ENCODE measurements at places on chromosomes 4 and X.

DNA sequence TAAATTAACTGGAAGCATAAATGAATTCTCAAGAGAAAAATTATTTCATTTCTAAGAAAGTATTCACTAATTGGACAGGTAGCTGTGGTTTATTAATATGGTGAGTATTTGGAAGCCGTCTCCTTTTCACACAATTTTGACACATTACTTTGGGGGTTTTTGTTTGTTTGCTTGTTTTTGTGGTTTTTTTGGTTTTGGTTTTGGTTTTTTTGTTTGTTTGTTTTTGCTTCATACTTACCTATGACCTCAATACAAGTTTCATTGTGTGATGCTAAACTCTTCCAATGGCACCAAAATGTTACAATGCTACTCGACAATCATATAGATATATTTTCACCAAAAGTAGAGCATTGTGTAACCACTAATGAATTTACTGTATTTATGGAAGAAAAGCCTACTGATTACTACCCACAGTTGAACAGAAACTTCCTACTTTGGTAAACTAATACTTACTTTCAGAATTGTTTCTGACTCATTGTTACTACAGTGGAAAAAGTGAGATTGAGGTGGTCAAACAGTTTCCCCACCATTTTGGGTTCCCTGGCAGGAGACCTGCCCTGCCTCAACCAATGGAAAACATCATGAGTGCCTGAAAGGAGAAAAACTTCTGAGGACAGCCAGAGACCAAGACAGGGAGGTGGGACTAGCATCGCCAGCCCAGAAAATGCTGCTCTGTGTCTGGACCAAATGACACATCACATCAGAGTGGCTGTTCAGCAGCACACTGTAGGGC, 443.1 kb downstream of the HNRNPD start:
- DNase-seq = no peak

DNA sequence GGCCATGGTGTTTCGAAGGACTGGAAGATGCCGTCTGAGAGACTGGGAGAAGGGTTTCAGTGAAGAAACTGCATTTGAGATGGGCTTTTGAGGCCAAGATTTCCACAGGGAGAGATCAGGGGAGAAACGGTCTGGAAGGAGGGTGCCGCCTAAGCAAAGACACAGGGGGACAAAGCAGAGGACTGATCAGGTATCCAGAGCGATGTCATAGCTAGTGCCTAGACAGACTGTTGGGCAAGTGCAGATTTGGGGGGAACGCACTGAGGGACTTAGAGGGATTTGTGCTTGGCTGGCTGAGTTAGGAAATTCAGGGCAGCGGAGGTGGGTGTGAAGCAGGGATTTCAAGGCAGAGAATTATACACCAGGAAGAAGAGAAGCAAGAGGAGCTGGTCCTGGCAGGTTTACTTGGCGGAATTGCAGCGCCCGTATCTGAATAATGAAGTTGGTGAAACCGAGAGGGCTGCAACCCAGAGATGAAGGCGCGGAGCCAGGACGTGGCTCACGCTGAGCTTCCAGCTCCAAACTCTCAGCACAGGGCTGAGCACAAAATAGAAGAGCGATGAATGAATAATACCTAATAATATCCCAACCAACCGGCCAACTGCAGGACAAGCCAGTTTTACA, 106.9 kb downstream of the MAML3 start:
- no peak for DNase-seq

DNA sequence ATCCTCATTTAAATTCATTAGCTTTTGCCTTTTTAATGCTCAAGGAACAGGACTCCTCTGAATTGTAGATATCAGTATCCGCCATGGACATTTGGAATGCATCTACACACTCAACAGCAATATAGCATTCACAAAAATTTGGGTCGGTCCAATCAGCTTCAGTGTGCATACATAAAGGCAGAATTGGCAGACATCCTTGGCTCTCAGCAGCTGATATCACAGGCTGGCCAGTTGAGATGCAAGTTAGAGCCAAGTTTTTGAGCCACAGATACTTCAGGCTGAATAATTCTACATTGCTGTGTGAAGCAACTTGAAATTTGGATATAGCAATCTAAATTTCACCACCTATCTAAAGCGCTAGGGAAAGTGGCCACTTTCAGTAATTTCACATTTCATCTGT, 821.1 kb downstream of the PCDH19 start:
- DNase-seq = no peak

- DNase-seq = no peak
Measured at GRCh38 chr4:3248811-3249661, at the start of gene MSANTD1. MSANTD1 (plus strand) TSS chr4:3249159; CDS start chr4:3249223, 64 bp downstream.

- peak; percentile 38 for DNase-seq
Measured at GRCh38 chrX:46978341-46979291, 66.4 kb downstream of the JADE3 start.

GRCh38 chrX:111360839-111361238, 51.2 kb downstream of the DCX start:
- no peak for DNase-seq

DNA sequence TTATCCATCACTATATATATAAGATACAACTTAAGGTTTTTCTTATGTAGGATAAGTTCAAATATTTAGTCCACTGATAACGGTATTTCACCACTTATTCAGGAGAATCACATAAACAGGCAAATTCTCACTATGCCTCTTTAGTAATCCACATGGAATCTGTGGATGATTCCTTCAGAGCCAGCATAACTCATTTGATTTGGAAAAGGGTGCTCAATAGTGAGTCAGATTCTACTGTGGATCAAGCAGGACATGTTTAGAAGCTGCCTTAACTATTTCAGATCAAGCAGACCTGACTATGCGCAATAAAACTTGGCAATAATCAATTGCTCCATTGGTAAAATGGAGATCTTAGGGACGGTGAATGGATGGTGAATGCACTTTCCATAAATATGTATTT, 184.1 kb downstream of the CBR4 start:
- DNase-seq = no peak

DNA sequence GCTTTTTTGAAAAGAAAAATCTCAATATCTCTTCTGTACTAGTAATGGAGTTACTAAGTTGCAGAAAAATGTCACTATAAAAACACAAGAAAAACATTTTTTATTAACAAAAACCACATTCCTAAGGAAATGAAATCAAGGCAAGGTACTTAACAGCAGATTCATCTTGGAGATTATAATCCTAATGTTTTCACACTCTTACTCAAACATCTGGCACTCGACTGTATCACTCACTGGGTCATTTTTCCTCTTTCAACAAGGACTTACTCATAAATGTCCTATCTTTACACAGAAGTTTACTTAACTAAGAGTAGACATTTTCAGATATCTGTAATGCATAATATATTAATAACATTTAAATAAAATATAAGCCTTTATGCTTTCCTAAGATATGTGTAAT, 216.6 kb downstream of the NR3C2 start:
- DNase-seq = no peak

DNA sequence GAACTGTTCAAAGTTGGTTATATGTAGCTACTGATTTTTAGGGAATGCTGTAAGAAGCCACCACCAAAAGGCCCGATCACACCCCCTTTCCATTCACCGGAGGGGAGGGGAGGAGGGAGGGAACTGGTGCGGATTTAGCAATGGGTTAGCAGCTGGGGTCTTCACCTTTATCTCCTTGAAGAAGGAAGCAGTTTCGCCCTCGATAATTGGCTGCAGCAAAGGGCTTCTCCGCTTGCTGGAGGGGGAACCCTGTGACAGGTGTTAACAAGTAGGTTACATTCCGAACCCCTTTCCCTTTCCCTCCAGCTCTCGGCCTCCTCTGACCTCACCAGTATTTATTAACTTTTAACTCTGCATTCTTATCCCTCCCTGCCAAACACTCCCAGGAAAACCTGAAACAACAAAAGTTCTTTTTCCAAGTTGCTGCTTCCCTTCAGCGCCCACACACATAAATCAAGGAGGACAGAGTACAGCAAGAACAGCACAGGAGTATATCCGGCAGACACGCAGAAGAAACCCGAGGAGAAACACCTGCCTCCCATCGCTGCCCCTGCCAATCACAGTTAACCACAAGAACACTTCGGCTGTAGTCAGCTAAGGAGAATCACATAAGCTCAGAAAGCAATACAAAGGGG, 39.8 kb upstream of the NAP1L5 start:
- no peak for DNase-seq

GRCh38 chrX:92213786-92214185, 434.6 kb downstream of the PCDH11X start:
- DNase-seq = no peak
